ENCODE measurements at places on chromosomes 12 and 14.

- DNase-seq, result no peak
Measured at GRCh38 chr12:57717131-57717530, 21.4 kb downstream of the AGAP2 start.

DNA sequence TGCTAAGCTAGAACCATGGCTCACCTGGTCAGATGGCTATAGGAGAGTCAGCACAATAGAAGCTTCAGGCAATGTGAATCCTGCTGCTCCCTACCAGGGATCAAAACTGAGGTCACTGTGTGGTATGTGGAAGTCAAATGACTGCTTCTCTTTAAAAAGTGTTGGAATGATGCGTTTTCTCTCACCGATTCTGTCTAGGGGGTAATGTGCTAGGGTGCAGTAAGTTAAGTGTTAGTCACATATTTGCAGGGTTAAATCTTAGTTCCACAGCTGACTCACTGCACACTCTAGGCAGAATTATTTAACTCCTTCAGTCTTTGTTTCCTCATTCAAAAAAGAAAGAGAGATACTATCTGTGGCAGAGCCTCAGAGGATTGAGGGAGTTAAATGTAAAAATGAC lies 696.6 kb downstream of the DIO2 start:
- DNase-seq, result no peak

DNA sequence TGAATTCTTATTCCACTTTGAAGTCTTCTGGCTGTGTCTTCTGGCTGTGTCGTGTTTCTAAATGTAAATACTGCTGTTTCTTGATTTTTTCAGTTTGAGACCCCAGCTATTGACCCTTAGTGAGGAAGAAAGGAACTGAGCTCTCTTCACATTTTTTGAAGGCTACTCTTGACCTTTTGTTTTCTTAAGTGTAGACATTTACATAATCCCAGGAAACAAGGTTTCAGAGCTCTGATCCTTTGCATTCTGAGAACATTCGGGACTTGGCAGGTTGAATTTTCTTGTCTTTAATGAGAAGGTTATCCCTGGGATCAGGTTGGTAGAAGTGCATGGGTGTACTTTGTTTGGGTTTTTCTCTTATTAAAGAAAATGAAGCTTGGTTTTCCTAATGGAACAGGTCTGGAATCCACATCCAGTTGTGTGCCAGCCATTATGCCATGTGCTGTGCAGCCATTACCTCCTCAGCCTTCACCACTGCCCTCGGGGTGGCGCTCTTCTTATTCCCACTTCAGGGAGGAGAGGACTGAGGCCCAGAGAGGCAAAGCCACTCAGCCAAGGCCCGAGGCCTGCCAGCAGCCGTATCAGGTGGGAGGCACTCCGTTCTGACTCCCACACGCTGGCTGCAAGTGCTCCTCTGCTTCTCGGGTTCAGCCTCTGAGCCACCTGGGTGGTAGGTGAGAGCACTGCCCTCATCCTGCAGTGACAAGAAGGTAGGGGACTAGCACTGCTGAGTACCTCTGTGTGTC lies 120.9 kb downstream of the BEGAIN start:
- DNase-seq, result no peak

DNA sequence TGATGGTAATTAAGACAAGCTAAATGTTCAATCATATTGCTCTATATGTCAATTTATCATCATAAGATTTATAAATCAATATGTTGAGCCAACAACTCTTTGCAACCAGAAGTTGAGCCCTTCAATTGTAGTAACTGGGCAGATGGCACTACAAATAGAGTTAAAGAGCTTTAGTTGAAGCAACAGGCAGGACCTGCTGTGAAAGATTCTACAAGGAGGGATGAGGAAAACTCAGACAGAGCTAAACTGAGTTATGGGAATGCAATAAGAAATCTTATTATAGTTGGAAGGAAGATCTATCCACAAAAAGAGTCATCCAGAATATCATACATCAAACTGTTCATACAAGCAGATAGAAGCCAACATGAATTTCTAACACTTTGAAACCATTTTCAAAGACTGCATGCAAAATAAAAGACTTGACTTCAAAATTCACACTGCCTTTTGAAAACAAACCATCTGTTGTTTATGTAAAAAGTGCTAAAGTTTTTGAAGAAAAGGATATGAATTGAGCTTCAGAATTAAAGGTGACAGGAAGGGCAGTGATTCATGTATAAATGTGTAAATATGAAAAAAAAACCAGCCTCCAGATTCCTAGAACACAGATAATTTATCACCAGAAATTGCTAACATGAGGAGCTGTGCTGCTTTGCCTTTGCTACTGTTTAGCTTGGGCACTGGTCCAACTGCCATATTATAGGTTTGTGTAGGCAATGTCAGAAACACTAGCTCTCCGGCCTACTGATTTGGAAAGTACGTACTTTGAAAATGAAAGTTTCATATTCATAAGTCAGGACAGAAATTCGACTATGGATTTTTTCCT lies 133.2 kb downstream of the SLC35F4 start:
- DNase-seq, result peak; percentile 36

DNA sequence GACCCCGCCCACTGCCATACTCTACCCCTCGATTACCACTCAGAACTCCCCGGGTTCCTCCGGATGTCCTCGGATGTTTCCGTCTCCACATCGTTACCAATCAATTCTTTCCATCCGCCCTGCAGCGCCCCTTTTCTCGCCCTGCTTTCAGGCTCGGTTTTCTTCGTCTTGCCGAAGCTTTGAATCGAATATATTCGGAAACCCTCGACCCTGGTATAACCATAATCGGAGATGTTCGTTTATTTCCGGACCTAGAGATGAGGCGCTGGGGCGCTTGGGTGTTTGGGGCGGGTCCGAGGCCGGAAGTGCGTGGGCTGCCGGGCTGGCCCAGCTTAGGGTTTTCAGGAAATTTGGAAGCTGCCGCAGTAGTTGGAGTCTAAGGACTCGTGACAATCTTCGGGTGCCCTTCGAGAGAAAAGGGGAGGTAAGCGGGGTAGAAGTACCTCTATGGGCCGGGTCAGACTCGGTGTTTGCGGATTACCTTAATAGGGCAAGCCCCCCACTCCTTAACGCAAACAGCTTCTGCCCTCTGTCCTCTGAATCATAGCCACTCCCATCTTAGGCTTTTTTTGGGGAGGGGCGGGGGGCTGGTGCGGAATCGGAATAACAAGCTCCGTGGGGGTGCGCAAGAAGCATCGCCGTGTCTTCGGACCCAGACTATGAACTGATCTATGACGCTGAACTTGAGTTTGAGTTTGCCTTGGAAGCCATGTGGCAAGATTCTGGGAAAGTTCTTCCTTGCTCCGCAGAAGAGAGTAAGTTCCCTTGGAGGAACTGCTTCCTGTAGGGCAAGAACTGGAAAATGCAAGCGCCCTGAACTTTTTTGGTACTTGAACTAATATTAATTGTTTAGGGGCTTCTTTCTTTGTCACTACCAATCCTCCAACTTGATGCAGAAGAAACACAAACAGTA lies at the start of gene C14orf119:
C14orf119 (plus strand) TSS at position 310 of the 913 bp plus-strand sequence. CDS start 2,154 bp downstream, outside the sequence.
- DNase-seq, result no peak

- DNase-seq, result no peak
Measured at GRCh38 chr14:34781242-34781641, 66.8 kb upstream of the CFL2 start.

DNA sequence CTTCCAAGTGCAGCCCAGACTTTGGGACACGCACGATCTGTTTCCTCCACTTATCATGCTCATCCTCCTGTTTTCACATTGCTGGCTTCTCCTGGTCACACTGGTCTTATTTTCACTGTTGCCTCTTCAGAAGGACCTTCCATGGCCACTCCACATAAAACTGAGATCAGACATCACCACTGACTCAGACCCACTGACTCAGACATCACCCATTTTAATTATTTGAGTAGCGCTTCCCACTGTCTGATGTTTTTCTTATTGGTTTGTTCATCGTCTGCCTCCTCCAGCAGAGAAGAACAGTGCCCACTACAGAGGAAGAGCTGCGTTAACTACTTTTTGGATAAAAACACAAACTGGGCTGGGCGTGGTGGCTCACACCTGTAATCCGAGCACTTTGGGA lies 270.5 kb upstream of the PWP1 start:
- no peak for DNase-seq

GRCh38 chr12:92396647-92397252 lies 251.1 kb upstream of the BTG1 start:
- DNase-seq, result no peak

DNA sequence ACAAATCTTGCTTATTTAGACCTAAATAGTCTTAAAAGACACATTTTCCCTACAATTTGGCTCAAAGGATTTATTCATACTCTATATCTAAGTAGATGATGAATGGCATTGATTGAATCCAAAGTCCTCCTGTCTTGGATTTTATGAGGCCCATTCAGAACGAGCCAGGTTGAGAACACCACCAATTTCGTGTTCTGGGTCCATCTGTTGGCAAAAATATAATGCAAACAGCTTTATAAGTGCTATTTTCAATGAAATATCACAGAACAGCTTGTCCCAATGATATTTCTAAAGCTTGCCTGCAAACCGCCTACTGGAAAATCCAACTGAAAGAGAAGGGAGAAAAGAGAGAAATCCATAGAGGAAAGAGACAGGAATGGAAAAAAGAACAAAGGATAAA lies 204.8 kb upstream of the GARIN6 start:
- DNase-seq, result no peak

DNA sequence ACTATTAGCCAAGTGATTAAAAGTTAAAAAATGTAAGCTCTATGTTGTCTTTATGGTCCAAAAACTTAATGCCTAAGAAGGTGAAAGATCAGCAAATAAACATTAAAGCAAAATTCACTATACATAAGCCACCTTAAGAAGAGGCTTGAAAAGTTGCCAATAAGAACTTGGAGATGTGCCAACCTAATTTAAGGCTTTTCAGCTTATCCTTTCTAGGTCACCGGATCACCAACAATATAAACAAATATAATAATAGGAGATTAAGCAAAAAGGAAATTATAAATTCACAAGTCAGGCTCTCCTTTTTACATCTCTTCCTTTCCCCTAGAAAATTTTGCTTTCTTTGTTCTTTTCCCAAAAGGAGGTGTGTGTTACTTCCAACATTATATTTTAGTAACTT lies 30.9 kb downstream of the SLC2A3 start:
- no peak for DNase-seq

DNA sequence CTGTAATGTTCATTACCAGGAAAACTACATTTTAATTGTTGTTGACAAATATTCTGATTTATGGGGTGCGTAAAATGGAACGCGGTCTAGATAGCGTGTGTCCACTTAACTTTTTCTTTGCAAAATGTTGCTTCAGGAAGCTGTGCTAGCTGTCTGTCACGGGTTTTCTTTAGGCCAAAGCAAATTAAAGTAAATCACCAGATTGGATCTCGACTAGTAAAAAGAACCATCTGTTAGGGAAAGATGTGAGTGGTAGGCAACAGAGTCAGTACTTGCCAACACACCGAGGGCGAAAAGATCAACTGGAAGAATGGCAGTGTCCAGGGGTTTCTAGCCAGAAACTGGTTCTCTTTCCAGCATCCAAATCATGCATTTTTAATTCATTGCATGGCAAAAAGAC lies 404.9 kb upstream of the TMPO start:
- no peak for DNase-seq

DNA sequence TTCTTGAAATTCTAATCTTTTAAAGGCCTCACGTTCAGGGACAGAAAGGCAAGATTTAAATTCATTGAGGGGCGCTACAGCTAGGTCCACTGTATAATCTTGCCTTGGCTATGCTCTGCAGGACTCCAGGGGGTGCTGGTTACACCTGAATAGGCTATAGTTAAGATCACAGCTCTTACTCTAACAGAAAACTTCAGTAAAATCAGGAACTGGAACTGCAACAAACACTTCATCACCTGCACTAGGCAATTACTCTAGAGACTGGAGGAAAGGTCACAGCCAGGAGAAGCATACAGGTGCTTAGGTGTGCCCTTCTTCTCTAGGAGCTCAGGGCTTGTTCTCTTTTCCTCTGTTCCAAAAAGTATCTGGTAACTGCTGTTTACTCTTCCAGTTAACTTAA lies 20.9 kb downstream of the SLCO1C1 start:
- no peak for DNase-seq

DNA sequence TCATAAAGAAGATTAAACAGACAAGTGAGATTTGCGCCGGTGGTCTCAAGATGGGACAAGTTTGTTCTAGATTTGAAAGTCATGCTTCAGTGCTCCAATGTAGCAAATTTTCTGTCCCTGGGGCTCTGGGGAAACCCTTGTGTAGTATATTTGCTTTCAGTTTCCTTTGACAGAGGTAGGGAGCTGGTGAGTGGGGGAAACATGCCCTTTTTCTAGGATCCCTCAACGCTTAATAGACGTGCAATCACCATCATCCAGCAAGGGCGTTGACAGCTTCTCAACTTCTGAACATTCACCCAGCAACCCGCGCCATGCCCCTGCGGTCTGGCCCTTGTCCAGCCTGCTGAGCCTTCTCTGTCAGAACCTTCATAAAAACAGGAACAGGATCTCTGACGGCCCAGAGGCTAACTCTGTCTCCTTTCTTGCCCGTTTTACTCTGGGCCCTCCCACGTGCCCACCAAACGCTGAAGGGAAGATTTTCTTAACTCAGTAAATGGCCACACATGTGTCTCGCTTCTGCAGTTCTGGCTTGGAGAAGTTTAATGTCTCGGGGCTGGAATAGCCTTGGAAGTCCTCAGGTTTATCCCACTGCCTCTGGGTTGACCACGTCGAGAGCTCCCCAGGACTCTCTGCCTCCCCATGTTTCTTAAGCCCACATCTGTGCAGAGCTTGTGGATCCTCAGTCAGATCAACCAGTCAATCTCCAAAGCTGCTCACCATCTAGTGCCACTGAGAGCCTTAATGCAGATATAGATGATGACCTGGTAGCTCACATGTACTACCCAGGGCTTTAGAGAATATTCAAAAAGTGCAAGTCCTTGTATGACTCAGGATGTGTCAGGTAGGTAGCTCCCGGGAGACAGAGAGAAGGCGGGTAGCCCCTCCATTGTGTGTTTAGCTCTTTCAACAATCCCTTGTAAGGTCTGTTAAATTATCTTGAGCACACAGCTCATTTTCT lies 58.1 kb upstream of the CCND2 start:
- DNase-seq, result no peak

GRCh38 chr12:113273053-113273725 lies 51.9 kb downstream of the TPCN1 start:
- no peak for DNase-seq

GRCh38 chr12:58883576-58884334 lies 36.5 kb downstream of the LRIG3 start:
- no peak for DNase-seq

GRCh38 chr12:68334132-68334531 lies 2.0 kb upstream of the MDM1 start:
- peak; percentile 60 for DNase-seq

- DNase-seq, result no peak
Measured at GRCh38 chr12:24900196-24900595, 48.7 kb downstream of the BCAT1 start.

DNA sequence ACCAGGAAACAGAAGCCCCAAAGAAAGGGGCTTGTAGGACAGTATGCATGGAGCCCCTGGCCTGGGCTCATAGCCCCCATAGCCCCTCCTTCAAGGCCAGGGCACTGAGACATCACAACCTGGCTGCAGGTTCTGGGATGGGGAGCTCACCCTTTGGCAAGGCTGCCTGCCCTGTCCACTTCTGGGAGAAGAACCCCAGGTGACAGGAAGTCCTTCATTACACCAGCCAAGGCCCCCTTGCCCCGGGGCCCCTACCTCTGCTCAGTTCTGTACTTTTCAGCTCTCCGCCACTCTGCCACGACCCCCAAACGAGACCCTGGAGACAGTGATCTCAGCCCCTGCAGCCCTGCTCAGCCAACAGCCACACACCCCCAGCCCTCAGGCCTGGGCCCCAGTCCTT lies 223.2 kb upstream of the RTL1 start:
- no peak for DNase-seq

GRCh38 chr12:45768194-45768593 lies 38.7 kb downstream of the ARID2 start:
- DNase-seq, result no peak

Measured in NCI-H1092 treated with DMSO at 0.1 percent for 48 hours (cell line).